ENCODE measurements at places on chromosomes 7 and 10.
A peak's percentile ranks its signal among the peaks of the same experiment; 100 is the strongest.

DNA sequence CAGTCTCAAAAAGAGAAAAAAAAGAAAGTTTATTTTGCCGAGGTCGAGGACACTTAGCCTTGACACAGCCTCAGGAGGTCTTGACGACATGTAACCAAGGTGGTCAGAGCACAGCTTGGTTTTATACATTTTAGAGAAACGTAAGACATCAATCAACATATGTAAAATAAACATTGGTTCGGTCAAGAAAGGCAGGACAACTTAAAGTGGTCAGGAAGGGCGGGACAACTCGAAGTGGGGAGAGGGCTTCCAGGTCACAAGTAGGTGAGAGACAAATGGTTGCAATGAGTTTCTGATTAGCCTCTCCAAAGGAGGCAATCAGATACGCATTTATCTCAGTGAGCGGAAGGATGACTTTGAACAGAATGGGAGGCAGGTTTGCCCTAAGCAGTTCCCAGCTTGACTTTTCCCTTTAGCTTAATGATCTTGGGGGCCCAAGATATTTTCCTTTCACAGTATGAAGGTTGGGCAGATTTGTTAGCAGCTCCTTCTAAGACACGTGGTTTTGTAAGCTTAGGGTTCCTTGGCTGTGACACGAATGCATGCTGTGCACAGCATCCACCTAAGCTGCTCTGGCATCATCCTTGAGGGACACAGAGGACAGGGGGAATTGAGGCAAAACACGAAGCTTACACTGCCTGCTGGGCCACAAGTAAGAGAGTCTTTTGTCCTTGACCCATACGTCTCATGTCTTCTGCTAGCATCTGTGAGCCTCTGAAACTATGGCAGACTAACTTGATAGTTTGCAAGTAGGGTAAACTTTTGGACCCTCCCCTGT is 3.3 kb upstream of the VDAC2 start:
- DNase-seq, result no peak

GRCh38 chr10:107280293-107280692 is 115.8 kb upstream of the SORCS1 start:
- DNase-seq, result no peak

GRCh38 chr10:26855186-26855585 is 5.6 kb downstream of the ABI1 start:
- DNase-seq, result no peak

DNA sequence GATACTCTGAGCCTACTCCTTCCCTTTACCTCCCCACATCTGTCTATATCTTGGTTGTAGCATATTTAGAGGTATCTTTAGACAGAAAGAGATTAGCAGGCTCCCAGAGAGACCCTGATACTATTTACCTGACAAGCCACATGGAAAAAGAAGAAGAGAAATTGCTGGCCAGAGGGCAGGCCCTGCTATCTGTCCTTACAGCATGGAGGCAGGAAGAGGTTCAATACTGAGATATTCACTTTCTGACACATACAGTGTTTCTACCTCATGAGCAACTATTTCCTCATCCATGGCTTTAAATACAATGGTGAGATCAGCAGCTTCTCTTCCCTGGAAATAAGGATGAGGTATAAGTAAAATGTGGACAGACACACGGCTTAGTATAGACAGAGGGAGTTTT is 33.9 kb upstream of the TSPAN13 start:
- DNase-seq, result no peak

GRCh38 chr7:518630-519483 is 789 bp downstream of the PDGFA start:
- DNase-seq, result no peak

- no peak for DNase-seq
These were observed 2.7 kb downstream of the EGR2 start for GRCh38 chr10:62813453-62813852.

GRCh38 chr7:95793658-95794057 is 21.3 kb downstream of the DYNC1I1 start:
- DNase-seq, result no peak

DNA sequence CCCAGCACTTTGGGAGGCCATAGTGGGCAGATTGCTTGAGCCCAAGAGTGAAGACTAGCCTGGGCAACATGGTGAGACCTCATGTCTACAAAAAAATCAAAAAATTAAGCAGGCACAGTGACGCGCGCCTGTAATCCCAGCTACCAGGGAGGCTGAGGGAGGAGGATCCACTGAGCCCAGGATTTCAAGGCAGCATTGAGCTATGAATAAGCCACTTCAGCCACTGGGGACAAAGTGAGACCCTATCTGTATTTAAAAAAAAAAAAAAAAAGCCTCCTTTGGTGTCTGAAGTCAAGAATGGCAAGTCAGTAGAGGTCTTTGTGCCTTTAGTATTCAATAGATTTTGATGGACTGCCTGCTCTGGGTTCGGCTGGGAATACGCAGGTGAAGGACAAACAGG is 85.7 kb downstream of the RALA start:
- DNase-seq, result no peak

GRCh38 chr10:120825878-120826769 is 25.0 kb upstream of the WDR11 start:
- DNase-seq, result no peak

DNA sequence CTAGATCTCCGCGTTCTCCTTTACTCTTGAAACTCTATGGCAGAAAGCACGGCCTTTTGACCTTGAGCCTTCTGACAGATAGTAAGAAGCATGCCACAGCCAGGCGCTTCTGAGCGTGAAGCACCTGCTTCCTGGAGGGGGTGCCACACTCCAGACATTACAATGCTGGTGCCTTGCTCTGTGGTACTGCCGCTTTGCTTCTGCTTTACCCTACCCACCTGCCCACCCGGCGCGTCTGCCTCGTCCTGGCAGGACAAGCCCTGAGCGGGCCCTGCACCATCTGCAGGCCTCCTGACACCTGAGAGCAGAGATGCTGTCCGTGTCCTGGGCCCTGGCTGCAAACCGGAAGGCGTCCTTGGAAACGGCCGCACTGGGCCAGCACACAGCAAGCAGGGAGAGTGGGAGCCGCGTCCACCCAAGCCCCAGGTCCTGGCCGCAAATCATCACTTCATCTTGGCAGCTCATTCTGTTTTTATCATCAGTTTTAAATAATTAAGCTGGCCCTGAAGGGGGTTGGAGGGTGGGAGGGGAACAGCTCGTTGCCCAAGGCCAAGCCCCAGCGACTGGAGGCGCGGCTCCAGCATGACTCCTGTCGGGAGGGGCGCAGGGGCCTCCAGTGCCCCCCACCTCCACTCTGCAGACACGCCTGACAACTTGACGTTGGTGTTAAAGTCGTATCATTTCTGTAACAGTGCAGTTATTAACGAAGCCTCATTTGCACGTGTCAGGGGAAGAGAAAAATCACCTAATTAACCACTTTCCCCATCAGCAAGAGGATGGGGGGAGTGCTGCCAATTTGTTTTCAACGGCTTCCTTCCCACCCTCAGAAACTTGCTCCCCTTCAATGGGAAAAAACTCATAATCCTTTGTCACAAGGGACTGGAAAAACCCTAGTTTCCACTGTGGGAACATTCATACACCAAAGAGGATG is 132.2 kb downstream of the MAD1L1 start:
- no peak for DNase-seq

GRCh38 chr10:43782814-43783213 is 134.1 kb upstream of the ZNF32 start:
- DNase-seq, result no peak

GRCh38 chr7:148262721-148263229 is 327.8 kb upstream of the C7orf33 start:
- peak; percentile 42 for DNase-seq

DNA sequence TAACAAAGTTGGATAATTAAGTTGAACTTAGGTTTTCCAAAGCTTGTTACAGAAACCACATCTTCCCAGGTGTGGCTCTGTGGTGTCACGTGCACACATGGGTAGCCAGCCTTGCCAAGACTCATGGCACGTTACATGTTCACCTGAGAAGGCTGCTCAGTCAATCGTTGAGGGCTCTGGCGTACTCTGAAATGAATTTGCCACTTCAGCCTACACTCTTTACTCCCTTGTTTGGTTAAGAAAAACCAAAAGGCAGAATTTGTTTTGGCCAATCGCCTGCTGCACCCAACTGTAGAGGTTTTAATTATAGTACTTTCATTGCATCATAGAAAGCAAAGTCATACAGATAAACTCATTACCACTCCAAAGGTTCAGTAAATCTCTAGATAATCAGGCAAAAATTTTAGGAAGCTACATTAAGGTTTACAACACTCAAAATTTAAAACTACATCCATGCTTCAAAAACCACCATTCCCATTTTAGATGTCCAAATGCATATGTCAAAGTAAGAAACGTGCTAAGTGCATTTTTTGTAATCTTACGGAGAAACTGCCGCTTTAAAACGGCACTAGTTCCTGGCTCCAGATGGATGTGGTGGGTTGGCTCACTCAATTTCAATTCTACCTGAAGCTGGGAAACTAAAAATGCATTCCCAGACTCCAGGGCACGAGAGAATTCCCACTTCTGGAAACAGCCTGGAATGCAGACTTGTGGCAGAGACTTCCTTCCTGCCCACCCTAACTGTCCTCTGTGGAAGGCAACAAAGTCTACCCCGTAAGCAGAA is 88.4 kb downstream of the DIP2C start:
- DNase-seq, result no peak

- DNase-seq, result no peak
These were observed 42.3 kb downstream of the GPAM start for GRCh38 chr10:112141292-112141691.

DNA sequence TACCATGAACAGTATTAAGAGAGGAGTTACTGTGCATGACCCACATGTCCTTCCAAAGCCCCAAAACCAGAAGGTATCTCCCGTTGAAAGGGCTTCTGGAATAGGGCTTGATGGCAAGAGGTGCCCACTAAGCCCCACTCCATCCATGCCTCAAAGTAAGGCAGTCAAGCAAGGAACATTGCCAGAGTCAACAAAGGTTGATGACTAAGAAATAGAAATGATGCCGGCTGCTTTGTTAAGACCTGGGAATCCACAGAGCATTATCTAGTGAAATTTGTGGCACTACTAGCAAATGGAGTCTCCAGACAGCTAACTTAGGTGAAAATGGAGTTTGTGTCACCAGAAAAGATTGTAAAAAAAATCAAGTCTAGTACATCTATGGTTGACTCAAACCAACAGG is 6.2 kb downstream of the SFR1 start:
- no peak for DNase-seq

DNA sequence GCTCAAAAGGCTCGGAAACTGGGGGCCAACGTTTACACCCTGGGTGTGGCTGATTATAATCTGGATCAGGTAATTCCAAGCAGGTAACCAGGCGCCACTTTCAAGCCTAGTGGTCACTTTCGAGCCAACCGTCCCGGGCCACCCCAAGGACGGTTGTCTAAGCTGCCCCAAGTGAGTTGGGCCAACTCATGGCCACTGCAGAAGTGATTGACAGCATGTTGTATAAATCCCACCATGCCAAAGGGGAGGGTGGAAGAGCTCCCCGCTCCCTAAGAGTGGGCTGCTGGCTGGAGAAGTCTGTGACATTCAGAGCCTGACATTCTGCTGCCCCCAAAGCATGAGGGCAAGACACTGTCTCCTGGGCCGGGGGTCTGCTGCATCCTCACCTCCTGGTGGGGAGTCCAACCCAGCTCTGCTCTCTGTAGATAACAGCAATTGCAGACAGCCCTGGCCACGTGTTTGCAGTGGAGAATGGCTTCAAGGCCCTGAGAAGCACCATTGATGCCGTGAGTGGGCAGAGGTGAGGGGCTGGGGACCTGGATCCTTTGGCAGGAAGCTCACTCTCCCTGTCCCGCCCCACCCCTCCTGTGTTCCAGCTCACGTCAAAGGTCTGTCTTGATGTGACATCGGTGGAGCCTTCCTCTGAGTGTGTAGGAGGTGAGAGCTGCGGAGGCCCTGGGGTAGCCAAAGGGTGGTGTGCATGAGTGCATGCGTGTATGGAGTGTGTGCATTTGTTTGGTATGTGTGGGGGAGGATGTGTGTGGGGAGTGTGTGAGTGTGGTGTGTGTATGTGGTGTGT is 10.8 kb downstream of the ANTXRL start:
- no peak for DNase-seq

GRCh38 chr10:63120554-63120953 is 12.6 kb upstream of the NRBF2 start:
- no peak for DNase-seq

DNA sequence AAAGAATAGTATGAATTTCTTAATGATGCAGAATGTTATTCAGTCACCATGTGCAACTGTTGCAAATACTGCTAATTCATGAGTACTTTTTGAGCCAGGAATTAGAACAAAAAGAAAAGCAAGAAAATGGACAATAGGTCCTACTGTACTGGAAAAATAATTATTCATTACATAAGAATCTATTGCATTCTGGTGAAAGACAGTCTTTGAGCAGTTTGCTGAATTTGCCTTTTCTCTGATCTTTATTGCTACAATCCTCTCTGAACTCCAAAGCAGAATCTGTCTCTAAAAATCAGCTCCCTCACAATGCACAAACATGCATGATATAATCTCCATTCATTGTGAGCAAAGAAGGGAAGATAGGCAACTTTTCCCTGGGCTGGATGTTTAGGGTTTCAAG is 12.8 kb downstream of the IFIT2 start:
- no peak for DNase-seq

DNA sequence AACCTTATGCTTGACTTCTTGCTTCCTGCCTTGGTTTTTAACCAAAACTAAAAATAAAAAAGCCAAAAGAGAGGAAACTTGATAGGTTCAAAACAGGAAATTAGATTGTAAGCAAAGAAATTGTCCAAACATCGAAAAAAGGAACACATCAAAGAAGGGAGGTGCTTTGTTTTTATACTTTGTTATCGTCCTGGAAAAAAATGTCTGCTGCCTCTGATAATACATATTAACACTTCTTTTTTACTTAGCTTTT is 286.6 kb upstream of the C7orf33 start:
- DNase-seq, result no peak

GRCh38 chr7:152459724-152460251 is 24.0 kb upstream of the KMT2C start:
- DNase-seq, result no peak

DNA sequence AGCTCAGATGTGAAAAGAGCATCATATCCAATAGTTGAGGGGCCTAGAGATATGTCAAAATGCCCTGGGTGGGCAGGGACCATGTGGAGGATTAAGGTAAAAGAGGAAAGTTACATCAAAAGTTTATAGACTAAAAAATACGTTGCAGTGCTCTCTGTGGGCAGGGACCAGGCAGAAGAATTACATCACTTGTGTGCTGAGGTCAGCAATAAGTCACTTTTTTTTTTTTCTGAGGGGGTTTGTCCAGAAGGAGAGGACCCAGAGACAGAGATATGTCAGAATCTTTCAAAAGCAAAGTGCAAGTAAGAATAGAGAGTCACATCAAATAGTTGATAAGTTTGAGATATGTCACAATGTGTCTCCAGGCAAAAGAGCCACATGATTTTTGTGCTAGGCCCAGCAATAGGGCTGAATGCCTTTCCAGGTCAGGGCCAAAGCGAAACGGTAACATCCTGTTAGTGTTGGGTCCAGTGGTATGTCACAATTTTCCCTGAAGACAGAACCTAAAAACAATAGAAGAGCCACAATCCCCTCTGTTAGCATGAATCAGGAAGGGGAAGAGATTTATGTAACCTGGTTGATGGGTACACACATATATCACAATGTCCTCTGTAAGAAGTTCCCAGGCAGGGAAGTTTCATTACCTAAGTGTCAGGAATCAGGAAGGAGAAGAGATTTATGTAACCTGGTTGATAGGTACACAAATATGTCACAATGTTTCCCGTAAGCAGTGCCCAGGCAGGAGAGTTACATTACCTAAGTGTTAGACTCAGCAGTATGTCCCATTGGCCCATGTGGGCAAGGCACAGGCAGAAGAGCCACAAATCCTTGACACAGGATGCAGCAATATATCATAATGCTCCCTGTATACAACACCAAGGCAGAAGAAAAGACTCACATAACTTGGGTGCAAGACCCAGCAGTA is 28.1 kb upstream of the ZNF107 start:
- no peak for DNase-seq

Data from urinary bladder (tissue), 4 donors.